ENCODE measurements at places on chromosomes 1 and 21.

DNA sequence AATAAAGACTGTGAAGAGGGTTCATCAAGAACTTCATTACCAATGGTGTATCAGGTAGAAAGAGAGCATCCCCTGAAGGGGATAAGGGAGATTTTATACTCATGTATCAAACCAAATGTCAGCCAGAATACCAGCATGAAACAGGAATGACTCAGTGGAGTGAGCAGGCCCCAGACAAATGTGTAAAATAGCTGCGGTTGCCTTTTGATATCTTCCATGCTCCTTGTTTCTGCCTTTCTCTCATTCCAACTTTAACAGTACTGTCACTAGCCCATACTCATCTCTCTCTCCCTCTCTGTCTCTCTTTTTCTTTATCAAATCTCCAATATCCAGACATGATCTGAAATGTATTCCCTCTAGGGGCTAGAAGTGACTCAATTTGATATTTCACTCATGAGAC is 47.8 kb downstream of the GPR88 start:
- DNase-seq, result no peak

DNA sequence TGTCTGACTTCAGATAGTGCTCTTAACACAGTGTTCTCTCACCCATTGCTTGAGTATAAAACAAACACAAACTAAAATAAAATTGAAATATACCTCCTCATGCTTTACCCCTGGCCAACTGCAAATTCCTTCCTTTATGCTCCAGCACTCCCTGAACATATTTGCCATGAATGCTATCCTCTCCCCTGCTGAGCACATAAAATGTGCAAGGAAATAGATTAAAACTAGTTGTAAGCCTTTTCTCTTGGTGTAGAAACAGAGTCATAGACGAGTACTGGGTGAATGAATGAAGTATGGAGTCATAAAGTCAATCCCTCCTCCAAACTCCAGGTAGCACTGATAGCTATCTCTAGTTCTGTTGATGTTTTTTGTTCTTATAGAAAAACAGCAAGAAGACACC is 2.6 kb downstream of the GPR161 start:
- DNase-seq, result no peak

DNA sequence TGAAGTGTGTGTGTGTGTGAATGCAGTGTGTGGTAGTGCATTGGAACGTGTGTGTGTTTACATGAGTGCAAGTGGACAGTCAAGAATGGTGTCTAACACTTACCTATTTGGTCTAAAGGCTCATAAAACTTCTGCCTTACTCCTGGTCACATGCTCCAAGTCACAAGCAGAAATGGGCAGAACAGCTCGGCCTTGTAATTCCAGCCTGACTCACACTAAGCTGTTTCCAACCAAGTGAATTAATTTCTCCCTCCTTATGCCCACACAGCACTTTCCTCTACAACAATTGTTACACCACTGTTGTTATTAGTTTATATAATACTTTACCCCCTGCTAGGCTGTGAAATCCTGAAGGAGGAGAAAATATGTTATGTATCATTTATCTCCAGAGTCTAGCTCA is 43.8 kb downstream of the DDR2 start:
- DNase-seq, result no peak

DNA sequence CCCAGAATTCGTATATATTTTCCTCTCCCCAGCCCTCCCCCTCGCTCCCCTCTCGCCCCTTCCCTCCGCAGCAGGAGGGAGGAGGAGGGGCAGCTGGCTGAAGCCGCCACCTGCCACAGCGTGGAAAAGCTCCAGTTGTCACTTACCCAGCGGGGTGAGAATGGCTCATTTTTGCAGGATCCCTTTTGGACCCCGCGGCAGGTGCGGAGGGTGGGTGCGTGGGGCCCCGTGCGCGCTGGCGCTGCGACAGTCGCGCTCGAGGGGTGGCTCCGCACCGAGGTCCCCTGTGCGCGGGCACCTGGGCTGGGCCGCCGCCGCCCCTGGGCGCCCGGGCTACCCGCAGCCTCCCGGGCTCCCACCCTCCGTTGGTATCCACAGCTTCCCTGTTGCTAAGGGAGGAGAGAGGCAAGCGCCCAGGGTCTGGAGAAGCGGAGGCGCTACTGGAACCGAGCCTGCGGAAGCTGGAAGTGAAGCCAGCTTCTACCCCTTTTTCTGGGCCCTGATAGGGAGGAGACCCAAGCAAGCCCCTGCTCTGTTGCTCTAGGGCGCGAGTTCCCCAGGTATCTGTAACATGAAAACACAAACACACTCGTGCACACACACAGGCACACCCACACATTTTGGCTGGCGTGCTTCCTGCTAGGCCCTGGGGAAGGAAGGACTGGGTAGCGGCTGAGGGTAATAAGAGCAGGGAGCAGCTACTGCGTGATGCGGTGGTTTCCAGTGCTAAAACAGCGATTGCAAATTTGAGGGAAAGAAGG is at the start of gene ERICH3:
ERICH3 (minus strand) TSS at position 442 of the 761 bp plus-strand sequence; CDS start at position 169, 273 bp downstream.
- peak; percentile 44 for DNase-seq

- DNase-seq, result peak; percentile 84
These were observed 2.0 kb downstream of the MEF2D start for GRCh38 chr1:156498432-156499193.

Measured in right cardiac atrium (tissue), 5 donors.